Cardiac septum (tissue), 1 donor: ENCODE measurements at places on chromosomes 12 and 14. TPM values are rescaled to one million over a fixed set of nuclear protein-coding genes. Genes with fewer than 3 reads are reported as not detected.

The KRT4 gene
- not detected for total RNA-seq

The SIX6 gene
- total RNA-seq, result not detected

The ARHGEF40 gene
- 26.3 TPM for total RNA-seq

The IGFBP6 gene
- total RNA-seq, result 42.3 TPM

The SLCO1B1 gene
- 0.24 TPM for total RNA-seq

The TMEM179 gene
- 0.89 TPM for total RNA-seq

The CCDC177 gene
- not detected for total RNA-seq

The KRT78 gene
- not detected for total RNA-seq

The DIO2 gene
- total RNA-seq, result 32.0 TPM

The MYH6 gene
- total RNA-seq, result 170 TPM

The COQ5 gene
- total RNA-seq, result 31.8 TPM

The GDF3 gene
- total RNA-seq, result 0.46 TPM

The PIWIL1 gene
- not detected for total RNA-seq
